Activated naive CD4-positive, alpha-beta T cell treated with Interleukin-2 at 50 U/mL for 16 hours (primary cell): ENCODE measurements at places on chromosomes 5 and 9.

DNA sequence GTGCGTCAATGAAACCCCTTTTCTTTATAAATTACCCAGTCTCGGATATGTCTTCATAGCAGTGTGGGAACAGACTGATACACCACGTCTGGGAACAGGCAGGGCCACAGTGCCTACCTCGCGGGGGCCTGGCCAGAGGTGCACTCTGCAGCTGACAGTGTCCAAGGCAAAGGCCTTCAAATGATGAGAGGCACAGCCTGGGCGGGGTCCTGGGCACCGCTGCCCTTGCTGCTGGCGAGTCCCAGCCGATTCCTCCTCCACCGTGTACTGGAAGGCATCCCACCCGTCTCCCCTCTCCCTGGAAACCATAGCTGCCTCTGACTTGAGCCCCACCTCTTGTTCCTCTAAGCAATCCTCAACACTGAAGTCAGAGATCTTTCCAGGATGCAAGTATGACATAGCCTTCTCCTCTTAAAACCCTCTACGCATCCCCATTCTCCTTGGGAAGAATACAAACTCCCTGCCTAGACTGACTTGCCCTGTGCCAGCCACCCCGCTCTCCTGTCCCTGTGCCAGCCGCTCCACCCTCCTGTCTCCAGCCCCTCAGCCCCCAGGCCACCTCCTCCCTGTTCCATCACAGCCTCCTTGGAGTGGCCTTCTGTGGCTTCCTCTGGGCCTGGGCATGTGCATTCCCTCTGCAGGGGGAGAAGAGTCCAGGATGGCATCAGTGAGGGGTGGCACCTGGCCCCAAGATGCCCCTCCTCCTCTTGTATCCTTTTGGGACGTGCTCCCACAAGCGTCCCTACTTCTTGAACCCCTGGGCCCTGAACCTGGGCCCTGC, 8.1 kb upstream of the COL5A1 start:
- DNase-seq = no peak

- DNase-seq = no peak
Observed at GRCh38 chr9:6779417-6780241, 21.9 kb downstream of the KDM4C start.

GRCh38 chr5:154541553-154541952, 63.5 kb upstream of the HAND1 start:
- no peak for DNase-seq

- no peak for DNase-seq
Observed at GRCh38 chr5:72478276-72478675, 28.9 kb downstream of the ZNF366 start.

DNA sequence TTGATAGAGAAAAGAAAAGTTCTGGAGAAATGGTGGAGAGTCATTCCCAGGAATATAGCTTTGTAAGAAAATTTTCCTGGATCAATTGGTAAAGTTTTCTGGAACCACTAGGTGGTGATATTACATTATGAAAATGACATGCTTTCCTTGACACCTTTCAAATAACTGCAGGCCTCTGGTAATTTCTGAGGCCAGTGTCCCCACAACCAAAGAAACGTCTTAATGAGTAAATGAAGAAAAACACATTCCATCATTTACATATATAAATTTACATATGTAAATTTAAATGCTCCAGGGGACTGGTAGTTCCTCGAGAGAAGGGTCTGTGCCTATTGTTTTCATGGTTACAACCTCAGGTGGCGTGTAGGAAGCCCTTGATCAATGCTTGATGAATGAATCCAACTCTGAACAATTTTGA, 17.2 kb upstream of the RGS3 start:
- DNase-seq = no peak
